IMR-90 (cell line): ENCODE measurements at places on chromosomes 16 and 17. TPM values are rescaled to one million over a fixed set of nuclear protein-coding genes. Genes with fewer than 3 reads are reported as not detected.

- no peak for DNase-seq
Observed at GRCh38 chr16:30367349-30368009, 2.8 kb downstream of the TBC1D10B start.

DNA sequence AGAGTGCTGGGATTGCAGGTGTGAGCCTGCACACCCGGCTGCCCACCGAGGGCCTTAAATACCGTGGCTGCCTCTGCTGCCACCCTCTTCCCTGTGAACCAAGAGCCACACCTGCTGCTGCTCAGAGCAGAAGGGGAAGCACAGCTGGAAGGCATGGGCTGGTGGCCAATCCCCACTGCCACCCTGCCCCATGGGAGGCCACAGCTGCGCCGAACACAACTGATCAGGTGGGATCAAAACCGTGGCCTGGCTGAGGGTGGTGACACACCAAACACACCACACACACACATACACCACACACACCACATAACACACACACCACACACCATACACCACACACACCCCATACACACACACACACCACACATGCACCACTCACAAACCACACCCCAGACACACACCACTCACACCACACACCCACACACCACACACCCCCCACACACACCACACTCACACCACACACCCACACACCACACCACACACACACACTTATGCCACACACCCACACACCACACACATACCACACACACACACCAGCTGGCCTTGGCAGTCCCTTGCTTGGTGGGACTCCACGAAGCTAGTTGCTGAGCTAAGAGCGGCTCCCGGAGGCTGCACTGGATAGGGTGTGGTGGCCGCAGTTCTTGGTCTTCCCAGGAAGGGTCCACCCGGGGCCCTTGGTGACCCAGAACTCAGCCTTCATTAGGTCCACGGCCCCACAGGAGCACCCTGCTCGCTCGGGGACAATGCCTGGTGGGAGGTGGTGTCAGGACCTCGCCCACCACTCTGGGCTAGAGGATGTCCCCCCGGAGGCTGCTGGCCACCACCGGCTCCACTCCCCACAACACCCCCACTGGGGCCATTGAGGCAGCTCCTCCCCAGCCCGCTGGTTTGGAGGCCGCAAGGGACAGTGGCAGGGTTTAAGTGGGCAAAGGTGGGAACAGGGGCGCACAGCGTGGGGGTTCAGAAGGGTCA lies 14.9 kb downstream of the CEP131 start:
- DNase-seq: no peak

DNA sequence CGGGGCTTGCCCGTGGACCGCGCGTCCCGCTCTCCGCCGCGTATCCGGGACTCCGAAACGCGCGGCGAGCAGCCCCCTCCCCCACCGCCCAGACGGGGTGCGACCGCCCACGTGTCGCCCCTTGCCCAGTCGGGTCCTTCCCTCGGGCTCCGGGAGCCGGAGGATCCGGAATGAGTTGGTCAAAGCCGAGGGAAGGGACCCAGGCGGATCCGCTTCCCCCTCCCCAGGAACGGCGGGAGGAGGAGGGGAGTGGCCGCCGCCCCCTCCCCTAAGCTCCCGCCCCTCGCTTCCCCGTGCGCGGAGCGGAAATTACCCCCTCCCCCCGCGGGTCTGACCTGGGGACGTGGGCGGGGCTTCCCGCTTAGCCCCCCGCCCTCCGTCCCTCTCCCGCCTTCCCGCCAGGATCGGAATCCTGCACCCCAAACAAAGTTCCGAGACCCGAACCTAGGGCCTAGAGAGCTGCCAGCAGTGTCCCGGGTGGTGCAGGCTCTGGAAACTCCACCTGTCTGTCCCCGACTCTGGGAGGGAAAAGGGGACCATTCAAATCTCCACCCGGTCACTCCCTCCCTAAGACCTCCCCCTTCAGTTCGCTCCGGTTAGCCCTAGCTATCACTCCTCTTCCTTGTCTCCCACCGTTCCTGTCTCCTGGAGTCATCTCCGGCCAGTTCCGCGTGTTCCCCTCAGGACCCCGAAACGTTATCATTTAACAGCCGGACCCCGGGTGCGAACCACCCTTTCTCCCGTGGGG lies 1.0 kb upstream of the IGF2BP1 start:
- no peak for DNase-seq

The PRSS22 gene
- not detected in 2 replicates for total RNA-seq

DNA sequence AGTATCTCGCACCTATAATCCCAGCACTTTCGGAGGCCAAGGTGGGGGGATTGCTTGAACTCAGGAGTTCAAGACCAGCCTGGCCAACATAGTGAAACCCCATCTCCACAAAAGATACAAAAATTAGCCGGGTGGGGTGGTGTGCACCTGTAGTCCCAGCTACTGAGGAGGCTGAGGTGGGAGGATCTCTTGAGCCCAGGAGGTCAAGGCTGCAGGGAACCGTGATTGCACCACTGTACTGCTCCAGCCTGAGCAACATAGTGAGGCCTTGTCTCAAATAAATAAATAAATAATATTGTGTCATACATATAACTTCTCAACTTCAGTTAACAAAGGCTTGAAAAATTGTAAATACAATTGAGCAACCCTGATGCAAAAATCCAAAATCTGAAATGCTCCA lies 8.2 kb downstream of the AMFR start:
- no peak for DNase-seq

DNA sequence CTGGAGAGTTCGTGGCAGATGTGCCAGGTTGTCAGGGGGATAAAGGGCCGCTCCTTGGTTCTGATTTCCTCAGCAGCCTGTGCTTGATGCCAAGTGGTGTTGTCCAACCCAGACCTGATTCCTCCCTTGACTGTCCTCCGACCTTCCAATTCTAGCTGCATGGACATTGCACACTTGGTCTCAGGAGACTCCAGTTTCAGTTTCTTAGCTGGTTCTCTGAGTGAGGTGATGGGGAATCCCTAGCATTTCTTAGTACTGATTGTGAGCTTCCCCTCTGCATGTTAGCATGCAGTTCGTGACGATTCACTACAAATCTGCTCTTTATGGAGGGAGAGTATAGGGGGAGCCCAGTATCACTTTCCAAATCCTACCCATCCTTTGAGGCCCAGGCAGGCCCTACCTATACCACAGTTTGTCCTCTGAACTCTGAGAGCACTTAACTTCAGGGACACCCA lies 12.4 kb upstream of the CCR7 start:
- no peak for DNase-seq

The TP53TG3B gene
- not detected in 2 replicates for total RNA-seq

DNA sequence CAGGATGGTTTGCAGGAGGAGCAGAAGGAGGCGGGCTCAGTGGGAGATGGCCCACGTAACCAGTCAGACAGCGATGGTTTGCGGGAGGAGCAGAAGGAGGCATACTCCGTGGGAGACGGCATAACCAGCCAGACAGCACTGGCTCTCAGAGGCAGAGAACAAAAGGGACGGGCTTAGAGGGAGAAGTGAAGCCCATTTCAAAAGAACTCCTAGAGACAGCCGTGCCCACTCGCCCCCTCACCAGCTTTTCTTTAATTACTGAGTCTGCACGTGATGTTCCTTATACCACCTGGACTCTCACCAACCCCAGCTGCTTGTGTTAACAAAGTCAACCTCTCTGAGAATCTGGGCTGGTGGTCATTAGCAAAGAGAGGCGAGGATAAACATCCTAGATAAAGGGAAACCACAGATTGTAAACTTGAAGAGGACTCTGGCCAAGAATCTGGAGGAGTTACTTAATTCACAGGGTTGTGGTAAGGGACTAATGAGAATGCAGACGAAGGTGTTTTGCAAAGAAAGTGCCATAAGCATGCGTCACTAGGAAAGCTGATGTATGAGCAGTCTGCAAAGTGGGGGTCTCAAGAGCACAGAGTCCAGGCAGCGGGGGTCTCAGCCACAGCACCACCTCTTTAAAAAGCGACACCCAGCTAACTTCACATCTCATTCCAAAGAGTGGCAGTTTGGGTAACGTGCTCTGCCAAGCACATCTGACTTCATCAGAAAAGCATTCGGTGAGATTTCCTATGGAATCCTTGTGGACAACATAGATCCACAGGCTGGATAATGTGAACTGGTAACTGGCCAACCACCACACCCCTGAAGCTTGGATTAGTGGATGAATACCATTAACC lies 51.7 kb downstream of the NXN start:
- DNase-seq: peak; percentile 97

DNA sequence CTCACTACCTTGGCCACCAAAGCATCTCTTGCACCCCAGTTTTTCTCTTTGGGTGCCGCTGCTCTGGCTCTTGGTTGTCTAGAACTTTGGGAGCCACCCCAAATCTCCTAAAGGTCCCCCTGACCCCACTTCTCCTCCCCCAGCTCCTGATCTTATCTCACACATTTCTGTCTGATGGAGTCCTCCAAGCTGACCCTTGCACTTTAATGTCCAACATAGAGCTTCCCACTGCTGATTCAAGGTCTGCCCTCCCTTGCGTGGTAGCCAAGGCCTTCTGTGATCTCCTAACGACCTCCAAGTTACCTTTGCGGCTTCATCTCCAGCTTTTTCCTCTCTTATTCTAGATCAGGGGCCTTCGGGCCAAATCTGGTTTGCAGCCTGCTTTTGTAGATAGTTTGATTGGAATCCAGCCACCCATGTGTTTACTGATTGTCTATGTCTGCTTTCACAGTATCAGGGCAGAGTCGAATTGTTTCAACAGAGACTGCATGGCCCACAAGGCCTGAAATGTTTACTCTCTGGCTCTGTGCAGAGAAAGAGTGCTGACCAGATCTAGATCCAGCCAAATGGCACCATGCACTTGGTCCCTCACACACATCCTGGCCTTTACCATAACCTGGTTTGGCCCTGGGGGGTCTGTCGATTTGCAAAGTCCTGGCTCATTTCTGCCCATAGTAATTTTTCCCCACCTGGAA lies 168.6 kb downstream of the HAPSTR1 start:
- no peak for DNase-seq

- DNase-seq: peak; percentile 85
Observed at GRCh38 chr17:63834431-63835166, 7.1 kb upstream of the FTSJ3 start.

The CSNK1D gene
- total RNA-seq: 38.3 and 47.1 TPM in 2 replicates

- no peak for DNase-seq
Observed at GRCh38 chr16:55389426-55390073, 65.5 kb downstream of the IRX6 start.

GRCh38 chr16:14011846-14012245 lies 59.3 kb upstream of the MRTFB start:
- no peak for DNase-seq
